Activated CD4-positive, alpha-beta T cell treated with anti-CD3 and anti-CD28 coated beads, Interleukin-2, amount 10 ng/mL, durations not matched to agents 7 days and 5 days (primary cell): ENCODE measurements at places on chromosomes 12 and 14.

- DNase-seq = peak; percentile 65
Observed at GRCh38 chr12:112198120-112198733, 72.9 kb downstream of the TRAFD1 start.

GRCh38 chr14:53741479-53742232 lies 215.0 kb downstream of the BMP4 start:
- DNase-seq = no peak

GRCh38 chr12:67915335-67915851 lies 73.9 kb upstream of the IFNG-AS1 start:
- no peak for DNase-seq

DNA sequence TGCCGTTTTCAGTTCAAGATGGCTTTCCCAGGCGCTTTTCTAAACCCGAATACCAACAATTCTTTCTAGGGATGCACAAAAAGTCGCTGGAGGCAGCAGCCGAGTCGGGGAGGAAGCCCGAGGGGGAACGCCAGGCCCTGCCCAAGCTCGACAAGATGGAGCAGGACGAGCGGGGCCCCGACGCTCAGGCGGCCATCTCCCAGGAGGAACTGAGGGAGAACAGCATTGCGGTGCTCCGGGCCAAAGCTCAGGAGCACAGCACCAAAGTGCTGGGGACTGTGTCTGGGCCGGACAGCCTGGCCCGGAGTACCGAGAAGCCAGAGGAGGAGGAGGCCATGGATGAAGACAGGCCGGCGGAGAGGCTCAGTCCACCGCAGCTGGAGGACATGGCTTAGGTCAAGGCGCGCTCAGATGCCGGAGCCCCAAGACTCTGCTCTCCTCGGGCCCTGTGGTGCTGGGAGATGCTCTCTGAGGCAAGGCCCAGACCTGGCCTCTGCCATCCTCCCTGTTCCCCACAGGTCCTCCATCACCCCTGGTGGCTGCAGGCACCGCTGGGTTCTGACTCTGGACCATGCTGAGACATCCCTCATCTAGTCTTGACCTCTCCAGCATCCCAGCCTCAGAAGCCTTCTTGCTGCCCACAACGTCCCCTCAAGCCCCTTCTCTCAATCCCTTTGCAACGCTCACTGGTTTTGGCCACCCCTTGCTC lies 21.4 kb downstream of the VSX2 start:
- DNase-seq = no peak

- DNase-seq = no peak
Observed at GRCh38 chr12:124532331-124532750, 35.1 kb downstream of the NCOR2 start.

GRCh38 chr12:124310178-124310577 lies 15.3 kb downstream of the RFLNA start:
- DNase-seq = no peak

GRCh38 chr12:66251049-66251448 lies 51.2 kb upstream of the HELB start:
- no peak for DNase-seq

- DNase-seq = no peak
Observed at GRCh38 chr14:62269204-62269603, 507.0 kb downstream of the SNAPC1 start.

DNA sequence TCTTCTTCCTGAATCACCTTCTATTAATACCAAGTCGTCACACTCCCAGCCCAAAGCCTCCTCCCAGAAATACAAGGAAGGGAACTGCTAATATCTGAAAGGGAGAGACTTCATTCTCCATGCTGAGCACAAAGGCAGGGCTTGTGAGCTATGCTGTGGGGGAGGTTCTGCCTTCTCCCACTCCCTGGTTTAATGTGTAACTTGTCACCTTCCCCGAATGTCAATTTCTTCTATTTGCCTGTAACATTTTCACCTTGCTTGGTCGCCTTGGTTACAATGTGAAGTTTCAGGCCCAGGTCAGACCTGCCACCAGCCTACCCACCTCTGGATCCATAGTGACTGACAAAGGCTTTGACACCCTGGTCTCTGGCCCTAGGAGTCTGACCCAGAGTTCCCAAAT lies 82.0 kb upstream of the ESRRB start:
- no peak for DNase-seq

DNA sequence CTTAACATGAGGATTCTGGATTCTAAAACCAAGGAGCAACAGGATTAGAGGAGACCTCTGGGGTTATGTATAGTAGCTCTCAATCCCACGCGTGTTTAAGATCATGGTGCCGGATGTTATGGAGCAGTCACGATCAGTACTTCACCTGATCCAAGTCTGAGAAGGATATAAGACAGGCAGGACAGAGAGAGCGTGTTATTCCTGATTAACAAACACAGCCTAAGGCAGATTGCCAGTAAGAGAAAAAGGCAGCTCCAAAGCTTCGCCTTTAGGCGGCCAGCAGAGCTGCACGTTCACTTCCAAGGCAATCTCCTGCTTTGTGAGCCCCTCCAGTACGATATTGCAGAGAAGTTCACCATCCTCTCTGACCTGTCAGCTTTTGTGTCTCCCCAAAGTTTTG lies 5.5 kb downstream of the SETD3 start:
- DNase-seq = no peak

GRCh38 chr12:131511391-131511802 lies 199.5 kb upstream of the SFSWAP start:
- peak; percentile 57 for DNase-seq

GRCh38 chr14:51581017-51581881 lies 70.5 kb upstream of the FRMD6 start:
- no peak for DNase-seq

DNA sequence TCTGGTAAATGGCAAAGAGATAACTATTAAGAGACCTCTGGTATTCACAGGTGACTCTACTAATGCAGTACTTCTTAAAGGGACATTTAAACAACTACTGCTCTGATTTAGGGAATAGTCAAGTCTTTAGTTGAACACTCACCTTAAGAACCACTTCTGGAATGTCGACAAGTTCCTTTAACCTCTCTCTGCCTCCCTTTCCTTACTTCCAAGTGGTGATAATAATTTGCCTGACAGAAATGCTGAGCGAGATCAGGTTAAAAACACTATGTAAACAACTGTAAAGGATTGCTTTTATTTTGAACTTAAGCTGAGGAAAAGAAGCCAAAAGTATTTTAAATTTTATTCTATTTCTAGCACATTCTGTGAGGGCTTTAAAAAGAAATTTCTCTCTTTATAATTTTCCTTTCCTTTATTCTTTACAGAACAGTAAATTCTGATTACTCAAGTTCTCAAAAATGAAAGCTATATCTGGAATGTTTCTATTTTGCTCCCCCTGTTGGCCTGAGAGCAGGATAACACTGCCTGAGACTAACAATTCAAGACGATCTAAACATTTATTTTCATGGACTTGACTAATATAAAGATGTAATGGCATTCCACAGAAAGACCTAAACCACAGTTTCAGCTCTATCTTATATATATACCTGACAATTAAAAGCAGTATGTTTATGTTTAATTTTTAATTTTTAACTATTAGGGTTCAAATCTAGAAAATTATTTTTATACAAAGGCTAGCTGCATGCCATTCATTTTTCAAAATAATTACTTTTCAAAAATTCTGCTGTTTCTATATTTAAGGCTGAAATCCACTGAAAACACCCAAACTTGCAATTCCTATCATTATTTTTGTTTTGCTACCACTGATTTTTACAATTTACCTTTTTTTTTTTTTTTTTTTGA lies 29.2 kb downstream of the ZCCHC8 start:
- DNase-seq = peak; percentile 53

- DNase-seq = no peak
Observed at GRCh38 chr12:93145086-93145485, 216.0 kb upstream of the EEA1 start.

DNA sequence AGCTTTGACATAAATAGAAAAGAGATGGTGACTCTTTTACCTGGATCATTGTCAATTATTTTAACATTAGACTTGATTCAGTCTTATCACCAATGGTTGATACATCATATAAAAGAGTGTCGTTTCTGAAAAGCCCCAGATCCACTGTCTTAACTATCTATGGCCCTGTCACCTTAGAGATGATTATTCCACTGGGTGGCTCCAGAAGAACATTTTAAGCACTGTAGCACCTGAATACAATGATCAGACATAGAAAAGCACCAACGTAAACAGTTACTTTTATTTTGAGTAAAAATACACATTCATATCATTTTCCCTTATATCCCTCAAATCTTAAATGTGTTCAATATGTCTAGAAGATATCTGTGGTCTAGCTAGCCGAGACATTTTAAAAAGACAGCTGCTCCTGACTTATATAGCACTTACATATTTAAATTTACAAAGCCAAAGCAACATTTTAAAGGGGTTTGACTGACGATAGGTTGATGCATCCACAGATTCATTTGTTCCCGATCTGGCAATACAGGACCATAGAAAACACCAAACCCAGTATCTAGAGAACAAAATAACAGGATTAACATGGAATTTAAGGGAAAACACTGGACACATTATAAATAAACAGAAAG lies 32.9 kb downstream of the TSPAN8 start:
- DNase-seq = no peak

GRCh38 chr12:124901003-124901402 lies 13.4 kb downstream of the UBC start:
- DNase-seq = no peak

- peak; percentile 35 for DNase-seq
Observed at GRCh38 chr12:8033153-8034044, 883 bp downstream of the FOXJ2 start.

- DNase-seq = no peak
Observed at GRCh38 chr14:27506272-27506671, 908.4 kb upstream of the NOVA1 start.

DNA sequence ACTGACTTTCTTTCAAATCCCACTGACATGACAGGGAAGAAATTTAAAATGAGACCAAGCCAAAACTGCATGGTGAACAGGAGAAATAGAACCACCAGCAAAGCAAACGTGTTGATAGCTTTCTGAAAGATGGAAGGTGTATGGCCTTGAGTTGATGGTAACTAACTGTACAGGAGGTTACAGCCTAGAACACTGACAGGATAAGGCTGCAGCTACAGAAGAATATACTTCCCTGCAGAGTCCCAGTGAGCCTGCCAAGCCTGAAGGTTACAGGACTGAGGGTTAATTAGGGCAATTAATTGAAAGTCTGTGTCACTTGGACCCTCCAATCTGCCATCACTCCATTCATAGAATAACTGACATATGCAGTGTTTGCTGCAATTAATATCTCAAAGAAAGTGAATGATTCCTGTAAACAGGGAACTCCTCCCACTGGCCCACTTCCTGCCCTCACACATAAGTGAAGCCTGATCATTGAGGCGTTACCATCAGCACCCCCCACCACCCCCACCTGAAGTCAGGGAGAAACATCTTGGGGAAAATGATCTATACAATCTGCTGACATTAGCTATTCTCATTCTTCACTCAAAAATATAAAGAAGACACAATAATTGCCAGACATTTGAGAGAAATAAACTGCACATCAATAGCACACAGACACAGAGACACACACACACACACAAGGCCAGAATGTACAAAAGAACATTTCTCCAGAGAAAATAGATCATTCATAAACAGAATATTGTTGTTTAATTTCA lies 73.4 kb downstream of the GTF2A1 start:
- no peak for DNase-seq

DNA sequence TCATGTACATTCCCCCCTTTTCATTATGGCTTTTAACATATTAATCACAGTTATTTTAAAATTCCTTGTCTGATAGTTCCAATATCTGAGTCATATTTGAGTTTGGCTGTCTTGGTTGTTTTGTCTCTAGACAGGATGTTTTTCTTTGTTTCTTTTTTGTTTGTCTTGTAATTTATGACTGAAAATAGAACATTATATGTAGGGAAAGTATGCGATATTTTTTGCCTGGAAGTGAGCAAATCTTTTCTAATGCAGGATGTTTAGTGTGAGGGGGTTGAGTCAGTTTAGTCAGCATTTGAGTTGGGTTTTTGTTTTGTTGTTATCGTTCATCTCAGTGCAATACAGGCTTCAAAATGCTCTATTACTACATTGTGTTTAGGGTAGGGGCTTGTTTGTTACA lies 239.7 kb downstream of the SNAPC1 start:
- no peak for DNase-seq

- DNase-seq = no peak
Observed at GRCh38 chr12:65840793-65841670, 16.7 kb downstream of the HMGA2 start.

DNA sequence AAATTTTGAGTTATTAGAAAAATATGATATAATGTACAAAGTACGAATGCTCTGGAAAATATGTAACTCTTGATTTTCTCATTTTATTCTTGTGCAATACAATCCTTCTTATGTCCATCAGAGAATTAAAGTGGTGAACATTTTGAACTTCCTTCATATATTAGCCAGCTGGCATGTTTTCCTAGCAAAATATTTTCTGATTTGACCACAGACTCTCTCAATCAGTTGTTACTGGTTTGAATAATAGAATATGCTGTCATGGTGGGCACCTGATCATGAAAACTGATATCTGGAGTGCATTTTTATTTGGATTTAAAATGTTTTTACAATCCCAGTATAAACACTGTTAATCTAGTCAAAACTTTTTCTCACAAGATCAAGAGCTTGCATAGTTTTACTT lies 24.2 kb downstream of the PARPBP start:
- no peak for DNase-seq

DNA sequence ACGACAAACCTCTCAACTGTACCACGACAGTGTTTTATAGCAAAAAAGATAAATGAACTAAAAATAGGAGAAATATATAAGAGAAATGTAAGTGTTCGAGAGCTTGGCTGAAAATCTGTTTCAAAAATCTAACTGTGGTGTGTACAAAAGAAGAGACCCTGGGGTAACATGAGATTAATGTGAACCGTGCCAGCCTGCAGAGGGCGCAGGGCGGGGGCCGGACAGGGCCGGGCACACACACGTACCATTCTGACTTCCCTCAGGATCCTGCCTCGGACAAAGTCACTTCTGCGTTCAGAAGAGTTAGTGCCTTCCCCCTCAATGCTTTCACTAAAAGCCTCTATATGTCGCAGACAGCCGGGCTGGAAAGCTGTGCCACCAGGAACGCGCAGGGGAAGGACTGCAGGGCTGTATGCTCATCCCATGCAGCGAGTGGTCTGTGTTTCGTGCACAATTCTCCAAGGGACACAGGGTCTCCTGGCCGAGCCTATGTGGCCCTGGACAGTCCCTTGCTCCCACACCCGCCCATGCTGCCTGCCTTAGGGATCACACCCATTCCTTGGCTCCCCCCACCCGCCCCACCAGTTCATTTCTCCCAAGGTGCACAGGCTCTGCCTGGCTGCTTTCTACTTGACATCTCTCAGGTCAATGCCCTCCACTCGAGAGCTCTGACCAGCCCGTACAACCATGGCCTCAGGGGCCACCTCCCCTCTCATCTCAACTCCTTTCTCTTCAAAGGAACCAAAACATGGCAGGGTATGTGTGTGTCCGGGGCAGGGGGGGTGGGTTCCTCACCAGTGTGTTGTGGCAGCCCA lies 8.5 kb downstream of the CDCA4 start:
- DNase-seq = no peak

DNA sequence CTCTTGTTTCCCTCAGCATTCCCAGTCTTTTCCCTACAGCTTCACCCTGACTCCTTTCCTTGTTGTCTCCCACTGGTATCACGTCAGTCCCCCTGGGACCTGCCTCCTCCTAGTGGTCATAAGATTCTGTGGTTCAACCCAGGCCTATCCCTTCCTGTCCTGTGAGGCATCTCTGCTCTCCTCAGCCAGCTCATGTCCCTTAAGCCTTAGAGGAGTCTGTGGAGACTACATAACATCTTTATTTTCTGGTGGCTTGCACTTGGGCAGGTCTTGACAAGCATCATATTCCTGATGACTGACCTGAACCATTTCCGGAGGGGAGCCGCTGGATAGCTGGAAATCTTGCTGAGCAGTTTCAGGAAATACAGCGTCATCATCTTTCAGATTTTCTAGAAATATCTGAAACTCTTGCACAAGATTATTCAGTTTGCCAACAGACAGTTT lies 688 bp downstream of the C12orf71 start:
- no peak for DNase-seq
